ENCODE measurements at places on chromosomes 16 and 17. TPM values are rescaled to one million over a fixed set of nuclear protein-coding genes. Genes with fewer than 3 reads are reported as not detected.

GRCh38 chr17:67046398-67046797 lies 2.0 kb downstream of the CACNG1 start:
- no peak for DNase-seq

DNA sequence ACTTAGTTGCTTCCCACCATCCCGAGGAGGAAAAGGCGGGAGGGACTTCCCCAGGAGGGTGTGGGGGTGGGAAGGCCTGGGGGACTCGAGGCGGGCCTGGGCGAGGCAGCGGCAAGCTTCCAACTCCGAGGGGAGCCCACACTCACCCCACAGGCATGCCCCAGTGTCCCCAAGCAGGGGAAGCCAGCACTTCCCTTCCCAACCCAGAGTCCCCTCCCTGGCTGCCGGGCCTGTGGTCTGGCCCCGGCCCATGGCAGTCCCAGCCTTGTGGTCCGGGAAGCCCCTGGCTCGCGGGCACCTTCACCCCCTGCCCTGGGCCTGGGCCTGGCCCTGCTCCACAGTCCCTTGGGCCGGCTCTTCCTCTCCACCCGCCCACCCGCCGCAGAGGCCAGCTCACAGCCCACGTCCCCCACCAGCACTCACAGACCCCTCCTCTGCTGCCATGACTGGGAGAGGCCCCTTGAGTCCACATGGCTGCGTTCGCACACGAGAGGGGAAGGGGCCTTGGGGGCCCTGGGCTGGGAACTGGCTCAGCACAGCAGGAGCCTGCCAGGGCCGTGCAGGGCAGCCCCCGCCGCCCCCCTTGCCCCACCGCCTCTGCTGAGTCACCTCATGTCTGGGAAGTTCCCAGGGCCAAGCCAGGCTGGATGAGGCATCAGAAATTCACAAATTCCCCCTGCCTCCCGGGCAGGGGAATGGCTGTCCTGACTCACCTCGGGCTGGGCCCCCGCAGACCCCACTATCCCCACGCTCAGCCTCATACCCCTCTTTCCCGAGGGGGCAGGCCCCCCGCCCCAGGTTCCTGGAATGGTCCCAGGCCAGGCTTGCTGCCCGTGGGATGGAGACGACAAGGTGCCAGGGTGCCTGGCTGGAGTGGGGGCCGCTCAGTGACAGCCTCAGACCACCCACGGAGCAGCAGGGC lies 27.8 kb downstream of the BAHCC1 start:
- DNase-seq: no peak

- no peak for DNase-seq
Observed at GRCh38 chr17:14942526-14943190, 322.5 kb downstream of the PMP22 start.

DNA sequence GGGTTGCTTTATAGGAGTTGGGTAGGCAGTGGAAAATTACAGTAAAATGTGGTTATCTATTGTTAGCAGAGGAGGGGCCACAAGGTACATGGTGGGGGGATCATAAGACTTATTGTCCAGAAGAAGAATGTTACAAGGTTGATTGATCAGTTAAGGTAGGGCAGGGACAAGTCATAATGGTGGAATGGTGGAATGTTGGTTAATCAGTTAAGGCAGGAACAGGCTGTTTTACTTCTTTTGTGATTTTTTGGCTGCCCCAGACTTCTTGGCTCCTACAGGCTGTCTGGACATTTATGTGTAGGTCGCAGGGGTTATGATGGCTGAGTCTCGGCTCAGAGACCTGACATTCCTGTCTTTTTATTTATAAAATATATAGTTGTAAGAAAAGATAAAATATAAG lies 2277.1 kb downstream of the TP53TG3F start:
- no peak for DNase-seq

DNA sequence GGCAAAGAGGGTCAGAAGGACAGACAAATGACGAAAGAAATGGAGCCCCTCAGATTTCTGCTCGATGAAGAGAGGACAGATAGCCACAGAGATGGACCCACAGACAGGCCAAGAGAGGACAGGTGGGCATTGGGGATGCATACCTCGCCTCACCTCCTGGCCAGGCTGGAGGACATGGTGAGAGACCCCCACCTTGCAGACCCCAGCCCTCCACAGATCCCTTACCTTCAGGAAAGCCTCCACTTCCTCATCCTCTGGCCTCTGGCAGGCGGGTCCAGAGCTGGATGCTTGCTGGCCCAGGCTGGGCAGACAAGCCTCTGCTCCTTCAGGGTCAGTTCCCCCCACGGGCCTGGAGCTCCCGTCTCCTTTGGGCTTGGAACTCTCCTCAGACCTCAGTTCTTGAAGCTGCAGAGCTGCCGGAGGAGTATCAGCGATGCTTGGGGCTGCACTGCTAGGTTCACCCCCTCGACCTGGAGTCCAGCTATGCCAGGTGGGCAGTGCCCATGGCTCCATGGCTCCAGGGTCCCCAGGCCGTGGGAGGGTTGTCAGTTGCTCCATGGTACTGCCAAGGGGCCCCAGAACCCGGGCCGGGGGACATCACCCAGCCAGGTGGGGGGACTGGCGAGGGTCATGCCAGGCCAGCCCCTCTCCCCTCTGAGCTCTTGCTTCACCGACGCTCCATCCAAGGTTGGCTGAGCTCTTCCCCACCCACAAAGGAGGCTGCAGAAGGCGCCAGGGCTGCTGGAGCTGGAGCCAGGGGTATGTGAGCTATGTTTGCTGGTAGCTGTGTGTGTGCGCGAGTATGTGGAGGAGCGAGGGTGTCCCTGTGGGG lies 1.0 kb downstream of the TSPOAP1 start:
- peak; percentile 49 for DNase-seq

GRCh38 chr17:80101011-80101945 lies at the start of gene GAA:
TSS of gene GAA (plus strand) at chr17:80101581. CDS start at chr17:80104587, 3,006 bp downstream.
- peak; percentile 84 for DNase-seq

- DNase-seq: no peak
Observed at GRCh38 chr16:14364112-14364385, 266.0 kb downstream of the PARN start.

DNA sequence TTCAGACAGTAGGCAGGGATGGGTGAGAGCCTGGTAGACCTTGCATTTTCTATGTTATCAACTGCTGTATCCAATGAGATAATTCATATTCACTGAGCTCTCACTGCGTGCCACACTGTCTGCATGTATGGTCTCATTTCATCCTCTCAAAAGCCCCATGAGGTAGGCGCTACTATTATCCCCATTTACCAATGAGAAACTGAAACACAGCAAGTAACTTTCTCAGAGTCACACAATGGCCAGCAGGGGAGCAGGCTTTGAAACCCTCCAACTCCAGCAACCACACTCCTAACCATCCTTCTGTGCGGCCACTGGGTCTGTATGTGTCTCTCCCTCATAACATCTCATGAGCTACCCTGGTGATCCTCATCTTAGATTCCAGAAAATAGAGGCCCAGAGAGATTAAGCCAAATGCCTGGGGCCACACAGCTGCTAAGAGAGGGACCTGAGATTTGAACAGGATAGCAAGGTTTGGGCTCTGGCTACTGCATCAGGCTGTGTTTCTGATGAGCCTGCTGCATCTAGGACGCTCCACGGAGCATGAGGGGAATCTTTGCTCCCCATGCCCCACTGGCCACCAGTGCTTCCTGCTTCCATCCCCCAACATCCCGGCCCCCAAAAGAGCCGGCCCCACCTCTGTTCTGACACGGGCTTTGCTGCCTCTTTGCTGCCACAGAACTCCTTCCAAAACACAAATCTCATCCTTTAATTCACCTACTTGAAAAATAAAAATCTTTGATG lies 3.2 kb downstream of the CCR7 start:
- no peak for DNase-seq

GRCh38 chr16:66245072-66245471 lies 121.4 kb upstream of the CDH5 start:
- DNase-seq: no peak

The CLDN9 gene
- 0.06 TPM for total RNA-seq

The SDR42E2 gene
- not detected for total RNA-seq
